Fibroblast of the conjunctiva (primary cell): ENCODE measurements at places on chromosomes 7 and 10.

GRCh38 chr7:1066242-1066588 is 21.7 kb upstream of the GPER1 start:
- no peak for DNase-seq

GRCh38 chr10:103238506-103239252 is 7.0 kb upstream of the RPEL1 start:
- DNase-seq = no peak

GRCh38 chr10:88735661-88736060 is 24.2 kb upstream of the LIPN start:
- no peak for DNase-seq

GRCh38 chr10:12828736-12829135 is 172.8 kb downstream of the CCDC3 start:
- DNase-seq = no peak

DNA sequence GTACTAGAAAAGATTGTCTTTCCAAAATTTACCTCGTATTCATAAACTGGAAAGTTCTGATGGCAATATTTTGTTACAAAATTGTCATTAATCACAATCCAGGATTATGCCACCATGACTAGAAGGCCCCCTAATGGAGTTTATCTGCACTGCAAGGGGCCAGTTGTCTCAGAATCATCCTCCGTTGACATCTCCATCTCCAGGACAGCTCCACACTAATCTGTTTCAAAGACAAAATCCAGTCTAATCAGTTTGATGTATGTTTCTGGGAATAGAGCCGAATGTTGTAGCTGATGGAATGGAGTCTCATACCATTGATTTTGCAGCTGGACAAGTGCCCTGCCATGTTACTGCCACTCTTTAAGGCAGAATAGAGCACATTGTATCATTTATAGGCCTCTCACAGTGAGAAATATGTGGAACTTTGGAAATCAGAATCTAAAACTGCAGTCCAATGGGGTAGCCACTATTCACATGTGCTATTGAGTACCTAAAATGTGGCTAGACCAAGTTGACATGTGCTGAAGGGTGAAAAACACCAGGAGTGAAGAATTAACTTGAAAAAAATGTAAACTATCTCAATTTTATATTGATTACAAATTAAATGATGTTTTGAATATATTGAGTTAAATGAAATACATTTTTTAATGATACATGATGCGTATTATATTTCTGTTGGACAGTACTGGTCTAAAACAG is 38.3 kb upstream of the TOMM7 start:
- DNase-seq = no peak

GRCh38 chr10:118746246-118746645 is 8.5 kb downstream of the CACUL1 start:
- DNase-seq = no peak

GRCh38 chr10:92727550-92727949 is 37.8 kb downstream of the HHEX start:
- no peak for DNase-seq

DNA sequence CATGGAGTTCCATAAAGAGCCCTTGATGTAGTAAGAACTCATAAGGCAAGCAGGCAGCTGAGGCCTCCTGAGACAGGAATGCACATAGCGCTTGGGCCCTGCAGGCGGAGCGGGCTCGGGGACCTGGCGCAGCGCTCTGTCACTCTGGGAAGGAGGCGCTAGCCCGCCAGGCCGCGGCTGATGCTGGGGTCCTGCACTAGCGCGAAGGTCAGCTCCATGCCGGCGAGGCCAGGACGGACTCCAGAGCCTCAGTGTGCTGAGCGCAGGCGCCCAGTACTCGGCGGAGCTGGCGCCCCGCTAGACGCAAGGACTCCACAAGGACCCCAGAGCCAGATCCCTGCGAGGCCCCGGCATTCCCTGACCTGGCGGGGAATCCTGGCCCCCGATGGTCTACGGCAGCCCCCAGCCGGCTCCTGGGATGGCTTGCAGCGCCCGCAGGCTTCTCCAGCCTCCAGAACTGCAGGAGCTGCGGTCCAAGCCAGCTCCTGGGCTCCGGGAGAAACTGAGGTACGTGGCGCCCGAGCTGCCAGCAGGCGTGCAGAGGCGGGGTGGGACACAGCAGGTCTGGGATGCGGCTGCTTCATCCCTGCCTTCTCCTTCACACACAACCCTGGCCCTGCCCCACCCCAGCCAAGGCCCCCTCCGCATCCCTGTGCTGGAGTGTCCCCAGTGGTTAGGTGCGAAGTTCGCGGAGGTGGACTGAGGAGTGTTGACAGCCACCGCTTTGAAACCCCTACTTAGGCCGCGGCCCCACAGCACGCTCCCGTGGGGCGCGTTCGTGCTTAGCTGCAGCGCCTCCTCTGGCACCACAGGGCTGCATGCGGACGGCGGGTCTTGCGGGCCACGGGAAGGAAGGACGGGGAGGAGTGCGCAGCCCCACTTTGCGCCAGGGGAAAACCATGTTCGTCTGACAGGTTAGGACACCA is 761.5 kb upstream of the POM121L12 start:
- no peak for DNase-seq
